COLO829 (cell line): ENCODE measurements at places on chromosomes 13 and 19.

DNA sequence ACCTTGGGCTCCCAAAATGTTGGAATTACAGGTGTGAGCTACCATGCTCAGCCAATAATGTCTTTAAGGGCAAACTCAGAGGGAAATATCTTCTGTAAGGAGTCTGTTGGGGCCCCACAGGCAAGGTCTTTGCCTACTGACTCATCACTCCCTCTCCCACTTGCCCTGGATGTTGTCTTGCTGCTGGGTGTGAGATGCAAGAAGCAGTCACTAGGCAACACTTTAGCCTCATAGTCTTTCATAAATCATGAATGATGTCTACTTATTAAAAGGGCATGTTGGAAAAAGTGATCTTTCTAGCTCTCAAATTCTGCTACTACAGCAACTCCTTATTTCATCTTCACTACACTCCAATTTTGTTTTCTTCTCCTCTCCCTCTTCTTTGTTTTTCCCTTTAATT, 34.6 kb upstream of the SLC10A2 start:
- no peak for DNase-seq

DNA sequence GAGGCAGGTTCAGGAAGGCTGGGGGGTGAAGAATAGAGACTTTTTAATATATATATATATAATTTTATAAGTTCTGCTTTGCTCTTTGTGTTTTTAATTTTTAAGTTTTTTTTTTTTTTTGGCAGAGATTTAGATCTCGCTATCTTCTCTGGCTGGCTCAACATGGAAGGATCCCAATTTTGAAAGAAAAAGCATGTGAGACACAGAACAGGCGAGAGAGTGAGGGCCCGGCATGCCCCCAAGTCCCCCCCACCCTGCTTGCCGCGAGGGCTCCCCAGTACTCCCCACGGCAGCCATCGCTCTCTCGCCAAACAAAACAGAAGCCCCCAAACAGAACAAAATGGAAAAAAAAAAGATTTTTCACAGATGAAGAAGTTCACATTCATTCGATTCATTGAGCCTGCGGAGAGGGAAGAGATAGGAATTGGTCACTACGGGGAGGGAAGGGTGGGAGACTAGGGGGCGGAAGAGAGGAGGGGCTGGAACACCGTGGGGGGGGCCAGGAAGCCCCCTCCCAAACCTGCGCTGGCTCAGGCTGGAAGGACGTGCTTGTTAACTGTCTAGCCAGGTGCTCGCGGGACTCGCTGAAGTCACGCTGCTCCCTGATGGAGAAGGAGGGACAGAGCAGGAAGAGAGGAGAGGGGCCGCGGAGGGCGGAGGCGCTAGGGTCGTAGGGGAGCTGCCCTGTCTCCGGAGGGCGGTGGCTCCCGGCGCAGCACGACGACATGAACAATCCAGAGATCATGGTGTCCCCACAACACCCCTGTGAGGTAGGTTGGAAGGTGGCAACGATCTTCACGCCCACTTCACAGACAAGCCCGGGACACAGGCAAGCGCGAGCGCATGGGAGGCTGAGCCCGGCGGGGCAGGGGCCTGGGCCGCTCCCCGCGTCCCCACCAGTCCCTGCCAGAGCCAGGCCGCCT, 10.6 kb downstream of the KHSRP start:
- DNase-seq, result no peak

DNA sequence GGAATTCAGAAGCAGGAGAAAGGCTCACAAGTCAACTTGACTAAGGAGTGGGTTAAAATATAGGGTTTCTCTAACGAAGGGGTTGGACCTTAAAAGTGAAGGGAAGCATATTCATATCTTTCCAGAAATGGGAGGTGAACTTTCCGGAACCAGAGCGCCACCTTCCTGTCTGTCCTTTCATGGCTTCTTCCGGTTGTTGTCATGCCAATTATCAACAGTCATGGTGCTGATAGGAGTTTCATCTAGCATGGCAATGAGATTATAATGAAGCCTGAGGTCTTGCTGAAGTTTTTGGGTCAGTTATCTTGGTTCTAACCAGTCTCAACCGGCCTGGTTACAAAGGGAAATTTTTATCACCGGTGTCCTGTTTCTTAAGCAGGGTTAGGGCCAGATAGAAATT, 162.9 kb upstream of the NBEA start:
- DNase-seq, result no peak

DNA sequence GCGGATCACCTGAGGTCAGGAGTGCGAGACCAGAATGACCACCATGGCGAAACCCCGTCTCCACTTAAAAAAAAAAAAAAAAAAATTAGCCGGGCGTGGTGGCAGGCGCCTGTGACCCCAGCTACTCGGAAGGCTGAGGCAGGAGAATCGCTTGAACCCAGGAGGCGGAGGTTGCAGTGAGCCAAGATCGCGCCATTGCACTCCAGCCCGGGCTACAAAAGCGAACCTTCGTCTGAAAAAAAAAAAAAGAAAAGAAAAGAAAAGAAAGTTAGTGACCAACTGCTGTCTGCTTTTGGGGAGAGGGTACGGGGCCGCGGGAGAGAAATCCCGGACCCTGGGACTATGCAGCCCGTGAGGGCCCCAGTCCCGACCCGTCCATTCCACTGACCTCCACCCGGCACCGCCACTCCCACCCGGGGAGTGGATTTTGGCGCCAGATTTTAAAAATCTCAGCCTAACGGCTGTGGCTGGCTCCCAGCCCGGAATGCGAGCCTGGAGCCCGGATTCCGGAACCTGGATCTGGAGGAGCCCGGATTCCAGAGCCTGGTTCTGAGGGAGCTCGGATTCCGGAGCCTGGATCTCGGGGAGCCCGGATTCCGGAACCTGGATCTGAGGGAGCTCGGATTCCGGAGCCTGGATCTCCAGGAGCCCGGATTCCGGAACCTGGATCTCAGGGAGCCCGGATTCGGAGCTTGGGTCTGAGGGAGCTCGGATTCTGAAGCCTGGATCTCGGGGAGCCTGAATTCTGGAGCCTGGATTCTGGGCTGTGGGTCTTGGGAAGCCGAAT, 6.1 kb upstream of the LMNB2 start:
- DNase-seq, result peak; percentile 63

- no peak for DNase-seq
Measured at GRCh38 chr13:102868366-102868936, 22.6 kb downstream of the ERCC5 start.

DNA sequence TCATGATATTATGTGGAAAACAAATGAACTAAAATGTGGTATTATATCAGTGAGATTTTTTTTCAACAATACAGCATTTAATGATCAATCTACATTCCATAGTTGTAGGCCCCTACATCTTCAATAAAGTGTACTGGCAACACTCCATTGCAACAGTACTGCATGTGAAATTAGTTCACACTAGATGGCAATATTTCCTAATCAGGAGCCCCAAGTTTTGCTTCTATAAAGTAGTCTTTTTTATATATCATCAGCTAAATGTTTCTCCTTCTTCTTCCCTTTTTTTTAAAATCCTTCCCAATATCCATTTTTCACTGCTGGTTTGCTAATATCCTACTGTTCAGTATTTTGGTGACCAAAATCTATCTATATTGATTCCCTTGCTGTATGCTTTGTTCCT, 528.3 kb upstream of the ATXN8OS start:
- DNase-seq, result no peak

DNA sequence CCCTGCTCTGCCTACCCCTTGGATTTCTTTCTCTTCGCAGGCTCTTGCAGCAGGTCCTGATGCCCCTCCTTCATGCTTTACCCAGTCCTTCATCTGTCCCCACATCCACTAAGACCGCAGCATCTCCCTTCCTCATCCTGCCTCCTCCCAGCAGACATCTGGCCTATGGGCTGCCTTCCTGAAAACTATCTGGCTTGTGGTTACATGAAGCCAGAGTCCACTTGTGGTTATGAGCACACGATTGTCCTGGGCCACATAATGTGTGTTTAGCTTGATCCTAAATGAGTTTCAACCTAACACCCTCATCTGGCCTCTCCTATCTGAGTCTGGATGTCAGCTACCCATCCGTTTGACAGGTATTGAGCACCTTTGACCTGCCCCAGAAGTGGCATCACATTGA, 5.5 kb upstream of the ZNF175 start:
- no peak for DNase-seq

GRCh38 chr19:4678881-4679790, 9.0 kb upstream of the MYDGF start:
- peak; percentile 19 for DNase-seq

GRCh38 chr19:18312092-18312534, 10.8 kb downstream of the LSM4 start:
- no peak for DNase-seq

DNA sequence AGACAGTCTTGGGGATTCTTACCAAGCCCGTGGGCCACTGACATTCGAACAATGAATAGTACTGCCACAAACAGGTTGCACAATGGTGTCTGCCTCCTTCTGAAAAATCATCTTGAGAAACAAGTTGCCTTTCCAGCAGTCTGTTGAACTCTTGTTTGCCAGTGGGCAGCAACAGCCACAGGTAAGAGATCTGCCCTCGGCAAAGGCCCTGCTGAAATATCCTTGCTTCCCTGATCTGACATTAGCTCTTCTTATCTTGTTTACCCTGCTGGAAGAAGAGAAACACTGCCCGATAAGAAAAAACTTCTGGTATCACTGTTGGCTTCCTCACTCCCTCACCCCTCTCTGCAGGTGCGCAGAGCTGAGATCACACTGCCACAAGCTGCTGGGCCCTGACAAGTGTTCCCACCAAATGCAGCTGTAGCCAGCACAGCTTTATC, 2.0 kb downstream of the DOCK9 start:
- no peak for DNase-seq

GRCh38 chr13:25771641-25772478, 280.0 kb downstream of the SHISA2 start:
- no peak for DNase-seq

DNA sequence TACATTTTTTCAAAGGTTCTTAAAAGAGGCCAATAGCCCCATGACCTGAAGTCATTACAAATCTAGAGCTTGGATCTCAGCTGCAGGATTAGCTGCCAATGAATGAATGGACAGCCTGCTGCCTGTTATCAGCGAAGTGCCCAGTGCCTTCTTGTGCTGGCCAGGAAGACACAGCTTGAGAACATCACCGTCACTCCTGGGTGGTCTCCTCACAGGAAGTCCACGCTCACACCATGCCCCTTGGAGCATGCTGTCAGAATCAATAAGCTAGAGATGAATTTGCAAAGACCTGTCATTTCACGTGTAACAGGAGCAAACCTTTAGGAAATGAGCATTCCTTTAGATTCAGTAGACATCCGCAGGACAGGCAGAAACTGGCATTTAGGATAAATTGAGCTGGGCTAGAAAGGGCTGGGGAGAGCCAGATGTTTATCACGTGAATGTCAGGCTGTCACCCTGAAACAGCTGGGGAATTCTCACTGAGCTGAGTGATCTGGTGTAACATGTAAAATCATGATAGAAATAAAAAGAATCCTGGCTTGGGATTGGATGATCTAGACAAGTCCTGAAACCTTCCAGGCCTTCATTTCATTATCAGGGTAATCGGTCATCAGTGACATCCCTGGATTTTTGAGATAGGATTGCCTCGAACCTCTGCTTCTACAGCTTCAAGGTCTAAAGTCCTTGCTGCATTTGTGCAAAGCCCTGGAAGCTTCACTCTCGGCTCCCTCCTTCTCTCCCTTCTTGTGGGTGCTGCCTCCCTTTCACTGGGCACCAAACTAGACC, 49.9 kb upstream of the MEDAG start:
- no peak for DNase-seq

GRCh38 chr19:33299051-33299688, 3.2 kb downstream of the CEBPA start:
- DNase-seq, result no peak

- DNase-seq, result no peak
Measured at GRCh38 chr13:97974773-97975172, 21.3 kb downstream of the IPO5 start.

GRCh38 chr13:46348961-46349360, 38.1 kb downstream of the RUBCNL start:
- DNase-seq, result no peak

- no peak for DNase-seq
Measured at GRCh38 chr13:108680011-108680410, 50.6 kb downstream of the MYO16 start.
